ENCODE measurements at places on chromosomes 1 and 21.

- DNase-seq, result no peak
Measured at GRCh38 chr1:16719571-16720350, 20.6 kb upstream of the RNU1-4 start.

DNA sequence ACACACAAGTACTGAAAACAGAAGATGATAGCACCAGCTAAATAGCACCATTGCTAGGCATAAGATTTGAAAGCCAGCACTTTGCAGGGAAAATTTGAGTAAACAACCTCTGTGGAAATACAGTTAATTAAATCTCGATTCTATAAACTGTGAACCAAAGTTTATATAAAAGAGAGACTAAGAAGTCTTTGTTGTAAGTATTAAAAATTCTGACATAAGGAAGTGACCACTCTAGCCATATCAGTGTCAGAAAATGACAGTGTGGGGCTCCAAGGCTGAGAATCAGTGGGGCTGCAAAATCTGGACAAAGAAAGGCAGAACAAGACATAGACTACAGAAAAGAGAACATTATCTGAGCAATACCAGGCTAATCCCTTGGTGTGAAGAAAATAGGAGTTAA, 292.2 kb downstream of the ST6GALNAC3 start:
- DNase-seq, result no peak

GRCh38 chr1:218383051-218383450, 37.9 kb downstream of the TGFB2 start:
- DNase-seq, result no peak

DNA sequence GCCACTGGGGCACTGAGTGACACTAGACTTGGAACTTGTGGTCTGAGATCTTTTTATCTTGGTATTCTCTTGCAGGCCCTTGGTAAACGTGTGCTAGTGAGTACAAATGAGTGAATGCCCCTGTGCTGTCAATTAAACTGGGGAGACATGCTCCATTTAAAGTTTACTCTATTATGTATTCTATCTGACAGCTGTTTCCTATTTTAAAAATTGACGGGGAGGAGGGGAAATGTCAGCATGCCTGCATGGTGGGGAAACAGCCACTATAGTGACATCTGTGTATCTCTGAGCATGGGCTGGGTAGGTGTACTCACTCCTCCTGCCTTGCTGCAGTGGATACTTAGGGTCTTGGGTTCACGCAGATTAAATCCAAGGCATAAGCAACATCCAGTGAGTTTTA, 59.0 kb upstream of the IKBKE start:
- DNase-seq, result no peak

- DNase-seq, result no peak
Measured at GRCh38 chr1:23168079-23168444, 594 bp downstream of the LUZP1 start.

- no peak for DNase-seq
Measured at GRCh38 chr1:2479618-2480017, 3.5 kb downstream of the PLCH2 start.

Data from cortex of kidney (tissue), 1 donor.